ENCODE measurements at places on chromosomes 3 and 15. TPM values are rescaled to one million over a fixed set of nuclear protein-coding genes. Genes with fewer than 3 reads are reported as not detected.

Gene PRR23C
- total RNA-seq: not detected

DNA sequence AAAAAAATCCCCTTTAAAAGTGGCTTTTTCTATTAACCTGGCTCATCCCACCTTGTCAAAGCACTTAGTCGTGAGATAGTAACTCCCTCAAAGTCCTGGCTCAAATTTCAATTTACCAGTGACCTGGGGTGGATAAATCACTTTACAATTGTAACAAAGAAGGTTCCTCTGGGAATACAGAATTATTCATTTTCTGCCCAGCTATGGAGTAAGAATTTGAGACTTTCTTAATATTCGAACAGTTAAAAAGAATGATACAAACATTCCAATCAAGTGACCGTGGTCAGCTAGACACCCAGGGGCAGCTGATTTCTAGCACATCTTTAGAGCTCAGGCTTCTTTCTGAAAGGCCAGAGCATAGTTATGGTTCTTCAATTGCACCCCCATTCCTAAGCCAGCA is 291.0 kb upstream of the TGFBR2 start:
- no peak for DNase-seq

- peak; percentile 38 for DNase-seq
These were observed 1.5 kb downstream of the CELF6 start for GRCh38 chr15:72318408-72318942.

- no peak for DNase-seq
These were observed 30.4 kb downstream of the GOLGA6L2 start for GRCh38 chr15:23416349-23417276.

Gene FEZF2
- not detected for total RNA-seq

- no peak for DNase-seq
These were observed 174.0 kb upstream of the PRICKLE2 start for GRCh38 chr3:64399205-64399800.

DNA sequence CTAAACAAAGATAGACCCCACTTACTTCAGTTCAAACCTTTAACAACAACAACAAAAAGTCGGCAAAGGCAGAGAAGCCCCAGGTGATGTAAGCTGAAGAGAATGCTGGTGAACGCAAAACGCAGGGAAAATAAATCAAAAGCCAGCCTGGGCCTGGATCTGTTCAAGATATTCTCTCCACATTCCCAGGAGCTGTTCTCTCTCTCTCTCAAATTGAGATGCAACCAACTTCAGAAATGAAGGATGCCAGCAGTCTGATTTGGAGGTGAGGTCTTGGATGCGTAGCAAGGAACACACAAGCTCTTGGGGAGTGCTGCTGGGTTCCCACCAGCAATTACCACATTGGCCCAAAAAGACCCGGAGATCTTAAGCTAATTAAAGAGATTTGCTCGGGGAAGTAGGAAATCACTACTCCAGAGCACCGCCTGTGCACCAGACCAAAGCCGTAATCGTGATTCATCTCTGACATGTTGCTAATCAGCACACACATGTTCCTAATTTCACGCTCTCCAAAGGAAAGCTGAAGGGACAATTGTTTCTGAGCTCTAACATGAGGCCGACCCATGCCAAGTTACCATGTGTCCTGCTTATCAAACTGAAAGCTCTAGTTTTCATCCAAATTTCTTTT is 37.1 kb downstream of the IL17RD start:
- DNase-seq: no peak

Gene SLC24A1
- 2.8 TPM for total RNA-seq

- DNase-seq: no peak
These were observed 36.3 kb downstream of the KLF13 start for GRCh38 chr15:31362886-31363285.

DNA sequence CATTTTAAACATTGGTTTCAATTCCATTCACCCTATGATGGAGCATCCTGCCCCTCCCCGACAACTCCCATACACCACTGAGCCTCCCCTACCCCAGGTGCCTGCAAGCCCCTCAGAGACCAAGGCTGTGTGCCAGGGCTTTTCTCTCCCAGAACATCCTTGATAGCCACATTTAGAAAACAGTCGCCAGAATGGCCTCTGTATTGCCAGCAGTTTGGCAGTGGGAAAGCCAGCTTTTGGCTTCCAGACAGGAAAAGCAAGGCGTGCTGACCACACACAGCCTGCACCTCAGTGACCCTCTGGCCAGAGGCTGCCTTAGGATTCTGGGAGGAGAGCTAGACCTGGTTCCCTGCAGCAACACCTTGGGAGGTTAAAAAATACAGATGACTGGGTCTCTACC is 18.2 kb upstream of the HRH1 start:
- peak; percentile 46 for DNase-seq

GRCh38 chr3:195508185-195508584 is 34.9 kb downstream of the PPP1R2 start:
- no peak for DNase-seq

- DNase-seq: no peak
These were observed 92.3 kb downstream of the SMAD3 start for GRCh38 chr15:67157521-67158252.

DNA sequence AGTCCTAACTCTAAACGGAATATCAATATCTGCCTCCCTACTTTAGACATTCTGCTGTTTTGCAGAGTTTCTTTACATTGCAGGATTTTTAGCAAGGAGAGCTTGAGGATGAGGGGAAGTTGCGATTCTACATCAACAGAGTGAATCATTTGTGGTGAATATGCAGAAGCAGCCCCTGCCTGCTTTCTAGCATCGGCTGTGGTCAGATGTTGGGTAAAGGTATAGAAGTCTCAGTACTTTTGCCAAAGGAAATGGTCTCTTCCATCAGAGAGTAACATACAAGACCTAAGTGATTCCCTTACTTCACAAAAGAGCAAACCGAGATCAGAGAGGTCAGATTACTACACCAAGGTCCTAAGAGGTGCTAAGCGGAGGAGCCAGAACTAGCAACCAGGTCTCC is 15.2 kb downstream of the ST3GAL6 start:
- no peak for DNase-seq

Gene EXD1
- total RNA-seq: not detected

All from right atrium auricular region (tissue), 2 donors.